Myocyte (in vitro differentiated cells): ENCODE measurements at places on chromosomes 4 and X. TPM values are rescaled to one million over a fixed set of nuclear protein-coding genes. Genes with fewer than 3 reads are reported as not detected.

Gene GPM6B
- total RNA-seq = 102 and 159 TPM in 2 replicates

Gene FGF5
- total RNA-seq = 3.2 and 4.9 TPM in 2 replicates

Gene IL13RA2
- total RNA-seq = not detected in 2 replicates

Gene ARX
- 0.10 and 3.4 TPM in 2 replicates for total RNA-seq

Gene MED14
- 28.9 and 31.2 TPM in 2 replicates for total RNA-seq

Gene XAGE1B
- total RNA-seq = not detected in 2 replicates

Gene DUX4
- total RNA-seq = not detected in 2 replicates

Gene KDM5C
- total RNA-seq = 71.4 and 88.3 TPM in 2 replicates

Gene SUPT20HL2
- not detected in 2 replicates for total RNA-seq

Gene RPL34
- 480 and 520 TPM in 2 replicates for total RNA-seq

Gene TEC
- total RNA-seq = 2.9 and 3.0 TPM in 2 replicates

Gene EXOC1L
- total RNA-seq = not detected in 2 replicates

Gene CT45A2
- total RNA-seq = not detected in 2 replicates

Gene SYNPO2
- total RNA-seq = 567 and 588 TPM in 2 replicates

Gene BEX5
- not detected in 2 replicates for total RNA-seq

Gene PNCK
- 1.1 and 2.1 TPM in 2 replicates for total RNA-seq

Gene ZIC3
- not detected in 2 replicates for total RNA-seq

Gene HTRA3
- total RNA-seq = 35.0 and 49.3 TPM in 2 replicates

Gene ODAPH
- total RNA-seq = 0.13 TPM in 1 of 2 replicates, not detected in the other

Gene MAP7D3
- total RNA-seq = 11.0 and 14.3 TPM in 2 replicates

Gene PLP1
- total RNA-seq = 0.56 TPM in 1 of 2 replicates, not detected in the other

- no peak for DNase-seq
Measured at GRCh38 chr4:85391589-85392410, 83.2 kb upstream of the ARHGAP24 start.

- DNase-seq = no peak
Measured at GRCh38 chrX:107729558-107730297, 45.9 kb downstream of the TSC22D3 start.

DNA sequence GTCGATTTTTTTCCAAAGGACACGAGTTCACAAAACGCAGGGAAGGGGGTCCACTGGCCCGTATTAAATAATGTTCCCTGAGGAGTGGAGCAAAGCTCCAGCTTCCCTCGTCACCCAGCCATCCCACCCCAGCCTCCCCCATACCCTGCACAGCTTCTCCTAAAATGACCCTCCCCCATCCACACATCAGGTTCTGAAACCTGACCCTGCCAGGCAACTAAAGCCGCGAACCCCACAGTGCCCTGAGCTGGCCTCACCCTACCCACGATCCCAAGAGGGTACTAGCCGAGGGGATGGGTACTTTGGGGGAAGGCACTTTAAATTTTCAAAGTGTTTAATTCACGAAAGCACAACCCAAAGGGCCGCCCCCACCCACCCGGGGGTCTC is 634 bp downstream of the APOO start:
- no peak for DNase-seq

- DNase-seq = no peak
Measured at GRCh38 chr4:179447308-179447707, 2005.1 kb upstream of the AGA start.

DNA sequence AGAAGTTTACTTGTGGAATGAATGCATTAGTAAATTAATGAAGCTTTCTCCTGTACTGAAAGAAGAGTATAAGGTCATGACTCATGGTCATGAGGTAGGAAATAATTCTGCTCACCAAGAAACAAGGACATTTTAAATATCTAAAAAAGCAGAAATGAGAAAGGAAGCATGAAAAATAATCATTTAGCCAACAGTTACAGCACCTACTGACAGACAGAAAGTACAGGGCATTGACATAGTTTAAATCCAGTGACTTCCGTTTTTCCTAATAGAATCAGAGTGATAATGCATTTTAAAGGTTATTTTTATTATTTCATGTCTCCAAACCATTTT is 30.5 kb upstream of the ACSL1 start:
- DNase-seq = no peak

GRCh38 chrX:45479835-45480422 is 279.3 kb upstream of the DIPK2B start:
- peak; percentile 41 for DNase-seq

DNA sequence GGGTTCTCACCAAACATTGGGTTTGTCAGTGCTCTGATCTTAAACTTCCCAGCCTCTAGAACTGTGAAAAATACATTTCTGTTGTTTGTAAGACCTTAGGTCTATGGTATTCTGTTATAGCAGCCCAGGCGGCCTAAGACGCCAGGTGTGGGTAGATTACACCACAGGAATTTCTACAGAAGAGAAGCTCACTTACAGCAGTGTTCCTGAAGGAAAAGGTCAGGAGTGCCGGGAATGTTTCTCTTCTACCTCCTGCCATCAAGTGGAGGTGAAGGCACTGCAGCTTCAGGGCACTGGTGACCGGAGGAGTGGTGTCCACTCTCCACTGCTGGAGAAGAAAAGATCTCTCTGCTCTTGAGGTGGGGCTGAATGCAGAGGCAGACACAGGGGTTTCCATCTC is 45.7 kb downstream of the FHDC1 start:
- DNase-seq = no peak

- peak; percentile 20 for DNase-seq
Measured at GRCh38 chrX:41720125-41720779, 3.7 kb upstream of the GPR82 start.

- no peak for DNase-seq
Measured at GRCh38 chr4:146311238-146311970, 97.1 kb downstream of the REELD1 start.

DNA sequence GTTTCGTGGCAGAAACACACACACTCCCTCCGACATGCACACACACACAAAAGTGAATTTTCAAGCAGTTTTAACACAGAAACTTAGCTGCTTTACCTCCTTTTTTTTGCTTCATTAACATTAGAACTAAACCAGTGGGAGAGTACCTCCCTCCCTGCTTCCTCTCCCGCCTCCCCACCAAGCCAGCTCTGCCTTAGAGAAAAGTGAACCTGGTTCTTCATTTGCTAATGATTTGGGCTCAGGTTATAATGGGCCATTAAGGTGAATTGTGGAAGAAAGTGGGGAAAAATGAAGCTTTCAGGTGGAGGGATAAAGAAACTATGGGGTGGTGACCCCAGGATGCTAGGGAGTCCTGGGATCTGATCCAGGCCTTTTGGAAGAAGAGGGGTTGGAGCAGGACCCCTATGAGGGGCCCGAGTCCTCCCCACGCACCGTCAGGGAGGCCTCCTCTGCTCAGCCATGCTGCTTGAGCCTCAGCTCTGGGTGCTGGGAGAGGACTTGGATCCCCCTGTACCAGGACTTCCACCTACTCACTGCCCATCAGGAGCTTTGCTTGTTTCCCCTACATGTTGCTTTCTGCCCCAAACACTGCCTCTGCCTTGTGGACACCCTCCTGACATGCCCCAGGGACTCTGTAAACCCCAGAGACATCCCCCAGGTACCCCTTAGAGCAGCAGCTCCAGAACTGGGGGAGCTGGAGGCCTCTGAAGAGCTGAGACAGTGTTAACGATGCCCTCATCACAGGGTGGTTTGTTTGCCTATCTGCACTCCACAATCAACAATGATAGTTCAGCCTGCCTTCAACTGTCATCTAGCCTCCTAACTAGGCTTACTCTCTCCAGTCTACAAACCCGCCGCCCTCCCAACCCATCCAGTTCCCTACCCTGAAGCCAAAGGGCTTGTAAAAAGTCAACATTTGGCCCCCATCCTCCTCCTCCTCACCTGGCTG is 6.5 kb upstream of the JADE1 start:
- DNase-seq = no peak

DNA sequence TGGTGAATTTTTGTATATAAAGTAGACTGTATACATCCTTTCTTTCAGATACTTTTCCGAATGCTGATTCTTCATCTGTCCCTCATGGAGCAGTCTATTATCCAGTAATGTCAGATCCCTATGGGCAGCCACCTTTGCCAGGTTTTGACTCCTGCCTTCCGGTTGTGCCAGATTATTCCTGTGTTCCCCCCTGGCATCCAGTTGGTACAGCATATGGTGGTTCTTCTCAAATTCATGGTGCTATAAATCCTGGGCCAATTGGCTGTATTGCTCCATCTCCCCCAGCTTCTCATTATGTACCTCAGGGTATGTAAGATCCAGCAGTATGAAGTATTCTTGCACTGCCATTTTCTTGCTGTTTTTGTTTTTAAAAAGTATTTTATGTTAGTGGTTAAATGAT is 78.7 kb downstream of the ALG13 start:
- DNase-seq = no peak

- DNase-seq = no peak
Measured at GRCh38 chr4:146229406-146229805, 15.1 kb downstream of the REELD1 start.

- DNase-seq = no peak
Measured at GRCh38 chrX:7201496-7201895, 53.5 kb upstream of the PUDP start.

DNA sequence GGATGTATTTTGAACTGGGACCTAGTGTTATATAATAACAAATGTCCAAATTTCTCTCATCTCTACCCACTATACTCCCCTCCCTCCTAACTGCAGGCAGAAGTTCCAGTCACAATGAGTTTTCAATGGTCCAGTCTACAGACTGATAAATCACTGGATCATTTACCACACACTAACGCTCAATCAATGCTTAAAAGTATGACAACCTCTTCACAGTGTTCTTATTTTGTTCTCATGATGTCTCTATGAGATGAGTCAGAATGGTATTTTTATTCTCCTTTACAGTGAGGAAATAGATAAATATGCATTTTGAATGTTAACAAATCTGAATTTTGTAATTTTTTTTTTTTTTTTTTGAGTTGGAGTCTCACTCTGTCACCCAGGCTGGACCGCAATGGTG is 83.7 kb upstream of the ETNPPL start:
- peak; percentile 20 for DNase-seq

- DNase-seq = peak; percentile 89
Measured at GRCh38 chr4:138090150-138090917, 151.8 kb downstream of the SLC7A11 start.

DNA sequence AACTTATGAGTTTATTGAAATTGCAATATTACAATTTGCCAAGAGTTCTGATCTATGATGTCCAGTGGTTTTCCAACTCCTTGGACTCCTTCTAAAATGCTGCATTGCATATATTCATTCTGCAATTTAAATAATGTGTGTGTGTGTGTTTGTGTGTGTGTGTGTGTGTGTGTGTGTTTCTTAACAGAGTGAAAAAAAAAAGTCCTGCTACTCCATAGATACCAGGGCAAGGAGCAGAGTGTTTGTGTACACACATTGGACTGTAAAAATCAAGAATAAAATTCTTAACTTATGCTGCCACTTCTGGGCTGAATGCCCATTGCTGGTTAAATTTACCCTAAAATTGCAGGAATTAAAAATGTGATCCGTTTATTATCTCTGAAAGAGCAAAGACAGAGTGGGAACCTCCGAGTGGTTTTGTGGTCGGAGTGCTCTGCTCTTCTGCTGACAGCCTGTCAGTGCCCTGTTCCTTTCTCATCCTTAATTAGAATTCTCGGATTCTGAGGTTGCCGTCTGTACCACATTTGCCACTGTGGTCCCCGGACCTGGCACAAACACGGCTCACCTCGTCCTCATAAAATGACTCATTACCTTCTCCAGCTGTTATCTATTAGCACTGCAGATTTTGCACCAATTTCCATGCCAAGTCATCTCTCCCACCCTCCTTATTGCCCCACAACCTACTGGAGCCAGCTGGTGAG is 355.5 kb downstream of the KCNIP4 start:
- peak; percentile 81 for DNase-seq

DNA sequence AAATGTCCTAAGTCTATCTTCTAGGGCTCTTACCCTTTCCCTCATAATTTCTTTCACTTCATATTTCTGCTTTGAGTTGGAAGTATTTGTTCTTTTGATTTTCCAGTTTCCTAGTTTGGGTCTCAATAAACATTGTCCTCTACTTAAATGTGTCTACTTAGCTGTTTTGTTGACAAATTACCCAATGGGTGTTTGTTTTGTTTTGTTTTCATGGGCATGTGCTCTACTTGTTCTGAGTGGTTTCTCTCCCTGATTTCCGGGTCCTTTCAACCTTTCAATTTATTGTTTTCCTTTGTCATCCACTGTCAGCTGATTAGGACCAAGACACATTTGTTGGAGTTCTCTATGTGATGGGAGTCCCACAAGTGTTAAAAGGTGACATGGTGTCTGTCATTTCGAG is 1181.4 kb downstream of the RPA4 start:
- no peak for DNase-seq

GRCh38 chrX:30613721-30614120 is 36.2 kb upstream of the TASL start:
- DNase-seq = no peak

DNA sequence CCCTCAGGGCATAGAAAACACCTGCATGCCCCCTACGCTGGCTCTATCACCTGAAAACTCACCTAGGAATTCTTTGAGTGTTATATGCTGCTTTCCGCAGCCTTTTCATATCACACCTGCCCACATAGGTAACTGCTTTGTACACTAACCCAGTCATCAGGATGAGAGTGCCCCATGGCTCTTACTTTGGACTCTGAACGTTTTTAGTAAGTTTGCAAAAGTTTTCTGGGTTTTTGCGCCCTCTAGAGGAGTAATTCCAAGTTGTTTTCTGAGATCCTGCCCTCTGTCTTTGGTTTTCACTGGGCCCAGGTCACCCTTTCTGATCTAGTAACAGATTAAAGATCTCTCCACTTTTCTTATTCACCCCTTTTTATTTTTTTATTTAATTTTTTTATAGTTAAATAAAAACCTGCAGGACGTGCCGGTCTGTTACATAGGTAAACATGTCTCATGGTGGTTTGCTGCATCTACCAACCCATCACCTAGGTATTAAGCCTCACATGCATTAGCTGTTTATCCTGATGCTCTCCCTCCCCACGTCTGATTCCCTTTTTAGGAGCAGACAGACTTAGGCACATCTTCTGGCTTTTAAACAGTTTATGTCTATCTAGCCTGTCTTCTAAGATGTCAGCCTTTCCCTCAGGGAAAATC is 139.2 kb downstream of the NWD2 start:
- peak; percentile 13 for DNase-seq

DNA sequence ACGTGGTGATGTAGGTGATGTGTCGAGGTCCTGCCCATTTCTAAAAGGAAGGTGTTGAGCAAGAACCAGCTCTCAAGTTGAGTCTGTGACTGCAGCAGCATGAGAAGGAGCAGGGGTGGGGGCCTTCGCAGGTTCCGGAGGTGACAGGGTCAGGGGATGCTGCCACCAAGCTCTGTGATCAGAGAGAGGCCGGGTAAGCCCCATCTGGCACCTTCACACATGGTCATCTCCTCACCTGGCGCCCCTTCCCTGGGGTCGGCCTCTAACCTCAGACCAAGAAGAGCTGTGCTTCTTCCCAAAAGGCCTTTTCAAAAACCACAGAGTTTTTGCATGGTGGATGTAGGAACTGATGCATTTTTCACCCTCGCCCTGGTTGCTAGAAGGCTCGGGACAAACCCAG is 137.6 kb downstream of the CPZ start:
- DNase-seq = no peak

GRCh38 chr4:104625706-104626105 is 131.0 kb upstream of the CXXC4 start:
- no peak for DNase-seq

DNA sequence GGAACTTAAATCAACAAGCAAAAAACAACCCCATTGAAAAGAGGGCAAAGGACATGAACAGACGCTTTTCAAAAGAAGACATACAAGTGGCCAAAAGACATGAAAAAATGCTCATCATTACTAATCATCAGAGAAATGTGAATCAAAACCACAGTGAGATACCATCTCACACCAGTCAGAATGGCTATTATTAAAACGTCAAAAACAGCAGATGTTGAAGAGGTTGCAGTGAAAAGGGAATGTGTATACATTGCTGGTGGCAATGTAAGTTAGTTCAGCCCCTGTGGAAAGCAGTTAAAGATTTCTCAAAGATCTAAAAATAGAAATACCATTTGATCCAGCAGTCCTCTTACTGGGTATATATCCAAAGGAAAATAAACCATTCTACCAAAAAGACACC is 22.6 kb downstream of the RTL9 start:
- DNase-seq = peak; percentile 33

GRCh38 chr4:145012841-145013240 is 85.2 kb downstream of the ANAPC10 start:
- DNase-seq = peak; percentile 41
